ENCODE measurements at places on chromosomes 12 and 14.

DNA sequence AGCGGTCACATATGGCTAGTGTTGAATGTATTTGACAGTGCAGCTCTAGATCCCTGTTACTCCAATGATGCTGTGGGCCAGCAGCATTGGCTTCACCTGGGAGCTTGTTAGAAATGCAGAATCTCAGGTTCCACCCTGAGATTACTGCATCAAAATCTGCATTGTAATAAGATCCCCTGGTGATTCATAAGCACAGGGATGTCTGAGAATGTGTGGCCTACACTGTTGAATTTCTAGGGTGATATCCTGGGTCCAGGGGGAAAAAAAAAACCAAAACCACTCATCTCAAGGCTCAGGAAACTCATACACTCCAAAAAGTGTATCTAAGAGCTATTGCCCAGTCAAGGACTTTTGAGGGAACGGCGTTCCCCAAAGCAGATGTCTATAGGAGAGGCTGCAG is 196.8 kb downstream of the PPM1H start:
- DNase-seq = no peak

DNA sequence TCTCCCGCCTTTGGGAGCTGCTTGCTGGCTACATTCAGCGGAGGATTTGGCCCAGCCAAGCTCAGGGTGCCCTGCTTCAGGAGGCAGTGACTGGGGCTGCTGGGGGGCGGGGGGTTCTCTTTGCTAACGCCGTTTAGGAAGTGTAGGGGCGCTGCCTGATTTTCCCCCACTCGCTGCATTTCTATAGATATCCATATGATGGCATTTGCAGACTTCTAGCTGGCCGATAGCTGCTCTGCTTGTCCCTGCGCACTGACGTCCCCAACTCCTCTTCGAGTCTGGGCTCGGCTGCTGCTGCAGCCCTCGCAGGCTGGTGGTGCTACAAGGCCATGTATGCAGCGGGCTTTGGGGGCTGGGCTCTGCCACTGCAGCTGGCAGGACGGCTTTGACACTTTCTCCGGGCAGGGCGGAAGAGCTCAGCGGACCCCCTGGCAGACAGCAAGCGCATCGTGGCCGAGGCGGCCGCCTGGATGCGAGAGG is 3.1 kb downstream of the LRFN5 start:
- no peak for DNase-seq

- no peak for DNase-seq
Observed at GRCh38 chr12:104834607-104835006, 123.5 kb downstream of the SLC41A2 start.

GRCh38 chr14:85535321-85535720 is 5.4 kb downstream of the FLRT2 start:
- DNase-seq = no peak

GRCh38 chr14:63045234-63045611 is at the start of gene KCNH5:
KCNH5 (minus strand) TSS chr14:63045458; CDS start chr14:63045186, 272 bp downstream.
- no peak for DNase-seq

DNA sequence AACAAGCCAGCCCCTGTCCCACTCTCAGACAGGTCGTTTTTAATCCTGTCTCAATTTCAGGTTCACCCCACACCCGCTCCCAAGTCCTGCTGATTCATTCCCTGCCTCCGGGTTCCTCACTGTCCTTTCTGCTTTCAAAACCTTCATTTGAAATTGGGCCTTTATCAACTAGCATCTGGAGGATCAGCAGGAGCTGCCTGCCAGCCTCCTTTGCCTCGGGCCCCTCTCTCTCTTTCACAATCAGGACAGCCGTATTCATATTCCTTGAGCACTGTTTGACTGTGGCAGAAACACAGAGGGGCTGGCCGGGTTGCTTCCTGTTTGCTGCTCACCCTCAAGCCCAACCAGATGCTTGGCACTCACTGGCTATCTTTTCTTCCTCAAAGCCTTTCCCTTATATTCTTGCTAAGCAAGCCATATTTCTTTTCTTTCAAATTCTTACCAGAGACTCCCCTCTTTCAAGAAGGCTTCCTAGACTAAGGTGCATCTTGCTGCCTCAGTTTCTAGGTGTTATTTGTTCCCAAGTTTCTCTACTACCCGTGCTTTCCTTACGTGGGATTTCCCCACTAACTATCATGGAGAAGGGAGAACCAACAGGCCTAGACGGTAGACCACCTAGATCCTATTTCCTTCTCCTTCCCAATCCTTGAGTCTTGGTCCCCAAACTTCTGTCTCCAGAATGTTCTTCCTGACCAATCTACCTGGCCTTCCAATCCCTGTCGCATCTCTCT is 3.0 kb downstream of the GALNT6 start:
- DNase-seq = no peak
